ENCODE measurements at places on chromosomes 1 and 21. TPM values are rescaled to one million over a fixed set of nuclear protein-coding genes. Genes with fewer than 3 reads are reported as not detected.

KIF26B gene
- total RNA-seq = 0.20 TPM

OR10X1 gene
- total RNA-seq = not detected

DNA sequence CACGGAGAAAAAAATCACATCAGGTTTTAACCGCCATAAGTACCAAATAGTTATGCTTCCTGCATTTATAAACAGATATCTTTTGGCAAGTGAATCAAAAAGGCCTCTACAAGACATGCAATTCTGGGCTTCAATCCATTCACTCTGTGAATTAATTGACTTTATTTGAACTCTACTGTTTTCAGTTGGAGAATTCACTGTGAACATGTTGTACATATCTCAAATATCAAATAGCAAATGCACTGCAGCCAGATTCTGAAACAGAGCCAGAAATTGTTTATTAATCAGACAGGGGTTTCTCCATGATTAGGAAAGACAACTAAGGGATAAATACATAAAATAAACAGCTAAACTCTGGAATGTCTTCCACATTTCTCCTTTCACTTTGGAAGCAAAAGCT lies 445.4 kb upstream of the NFIA start:
- H3K27ac ChIP-seq = no peak overlapping the region
- no peaks in the 10 kb centered on the region for H3K27me3 ChIP-seq
- no peak overlapping the region for H3K4me3 ChIP-seq
- DNase-seq = no peak
- no peaks in the 10 kb centered on the region for H3K4me1 ChIP-seq

DNA sequence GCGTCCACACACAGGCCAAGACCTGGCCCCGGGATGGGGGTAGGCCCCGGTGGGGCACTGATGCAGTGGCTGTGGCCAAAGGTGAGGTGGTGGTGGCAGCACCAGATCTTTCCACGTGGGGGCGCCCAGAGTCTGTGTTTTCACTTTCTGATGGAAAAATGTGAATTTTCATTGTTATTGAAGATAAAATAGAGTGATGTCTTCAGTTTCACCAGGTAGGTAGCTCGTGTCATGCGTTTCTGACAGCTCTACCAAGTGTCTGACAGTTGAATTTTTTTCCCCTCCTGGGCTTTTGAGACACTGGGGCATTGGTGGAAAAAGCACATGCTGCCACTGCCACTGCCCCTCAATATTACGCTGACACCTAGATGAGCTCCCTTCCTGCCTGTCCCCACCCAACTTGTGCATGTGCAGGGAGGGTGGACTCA lies 40.0 kb upstream of the MAGOH start:
- H3K4me1 ChIP-seq = no peaks in the 10 kb centered on the region
- DNase-seq = peak; percentile 53
- H3K4me3 ChIP-seq = no peak overlapping the region

DNA sequence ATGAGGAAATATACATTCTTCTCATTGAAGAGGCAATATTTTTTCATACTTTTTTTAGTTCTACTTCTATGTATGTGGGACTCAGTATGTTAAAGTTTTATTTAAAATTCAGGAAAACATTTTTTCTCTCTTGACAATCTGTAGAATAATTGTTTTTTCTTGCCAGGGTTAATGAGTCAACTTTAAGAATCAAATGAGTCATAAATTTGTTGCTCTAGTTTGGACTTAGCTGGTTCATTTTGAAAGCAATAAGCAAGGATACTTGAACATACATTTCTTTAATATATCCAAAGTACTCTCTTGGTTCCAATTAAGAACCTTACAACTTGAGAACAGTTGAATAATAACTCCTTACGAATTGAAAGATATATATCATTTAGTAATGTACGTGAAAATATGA lies 1145.3 kb upstream of the B3GALT2 start:
- H3K27me3 ChIP-seq = no peaks in the 10 kb centered on the region
- H3K4me1 ChIP-seq = no peaks in the 10 kb centered on the region
- H3K36me3 ChIP-seq = no peaks in the 10 kb centered on the region

Measured in H9 (cell line).